Osteocyte (in vitro differentiated cells): ENCODE measurements at places on chromosomes 3 and 15.

DNA sequence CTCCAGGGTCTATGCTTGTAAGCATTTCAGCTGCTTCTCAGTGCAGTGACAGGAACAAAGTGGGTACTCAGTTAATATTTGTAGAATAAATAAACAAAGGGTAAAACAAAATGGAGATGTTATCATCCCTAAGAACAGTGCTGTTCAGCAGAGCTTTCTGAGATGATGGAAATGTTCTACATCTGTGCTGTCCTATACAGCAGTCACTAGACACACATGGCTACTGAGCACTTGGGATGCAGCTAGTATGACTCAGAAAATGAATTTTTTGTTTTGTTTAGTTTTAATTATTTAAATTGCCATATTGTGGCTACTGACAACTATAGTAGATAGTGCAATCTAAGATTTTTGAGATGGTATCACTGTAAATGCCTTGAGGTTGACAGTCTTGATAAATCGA is 283.8 kb upstream of the ADAMTS9 start:
- no peak for DNase-seq
- H3K4me1 ChIP-seq, result no peaks in the 10 kb centered on the region
- H3K4me3 ChIP-seq, result no peak overlapping the region
- no peaks in the 10 kb centered on the region for H3K36me3 ChIP-seq
- H3K27me3 ChIP-seq, result peaks cover 7% of the 10 kb centered on the region

- H3K4me3 ChIP-seq, result no peak overlapping the region
- no peaks in the 10 kb centered on the region for H3K36me3 ChIP-seq
- peaks cover 5% of the 10 kb centered on the region for H3K4me1 ChIP-seq
- DNase-seq, result no peak
Measured at GRCh38 chr15:93359425-93360131, 270.6 kb upstream of the RGMA start.

GRCh38 chr3:9784965-9785364 is 7.3 kb downstream of the TADA3 start:
- H3K27me3 ChIP-seq, result no peaks in the 10 kb centered on the region
- peaks cover 49% of the 10 kb centered on the region for H3K36me3 ChIP-seq
- H3K4me3 ChIP-seq, result no peak overlapping the region
- no peak overlapping the region for H3K27ac ChIP-seq
- no peaks in the 10 kb centered on the region for H3K4me1 ChIP-seq

GRCh38 chr3:196666001-196666867 is 26.7 kb downstream of the NRROS start:
- peaks cover 16% of the 10 kb centered on the region for H3K4me1 ChIP-seq
- no peak overlapping the region for H3K27ac ChIP-seq
- no peaks in the 10 kb centered on the region for H3K36me3 ChIP-seq
- peaks cover 12% of the 10 kb centered on the region for H3K27me3 ChIP-seq

DNA sequence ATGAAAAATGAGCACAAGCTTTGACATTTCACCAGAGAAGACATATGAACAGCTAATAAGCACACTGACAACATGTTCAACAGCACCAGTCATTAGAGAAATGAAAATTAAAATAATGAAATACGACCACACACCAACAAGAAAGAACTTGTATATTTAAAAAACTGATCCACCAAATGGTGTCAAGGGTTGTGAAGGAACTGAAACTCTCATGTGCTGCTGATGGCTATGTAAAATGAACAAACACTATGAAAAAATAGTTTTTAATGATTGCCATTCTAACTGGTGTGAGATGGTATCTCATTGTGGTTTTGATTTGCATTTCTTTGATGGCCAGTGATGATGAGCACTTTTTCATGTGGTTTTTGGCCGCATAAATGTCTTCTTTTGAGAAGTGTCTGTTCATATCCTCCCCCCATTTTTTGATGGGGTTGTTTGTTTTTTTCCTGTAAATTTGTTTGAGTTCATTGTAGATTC is 193.8 kb downstream of the SCAPER start:
- no peaks in the 10 kb centered on the region for H3K27me3 ChIP-seq
- no peak overlapping the region for H3K27ac ChIP-seq
- no peaks in the 10 kb centered on the region for H3K4me1 ChIP-seq
- no peak for DNase-seq
- peaks cover 23% of the 10 kb centered on the region for H3K36me3 ChIP-seq
- H3K4me3 ChIP-seq, result no peak overlapping the region

DNA sequence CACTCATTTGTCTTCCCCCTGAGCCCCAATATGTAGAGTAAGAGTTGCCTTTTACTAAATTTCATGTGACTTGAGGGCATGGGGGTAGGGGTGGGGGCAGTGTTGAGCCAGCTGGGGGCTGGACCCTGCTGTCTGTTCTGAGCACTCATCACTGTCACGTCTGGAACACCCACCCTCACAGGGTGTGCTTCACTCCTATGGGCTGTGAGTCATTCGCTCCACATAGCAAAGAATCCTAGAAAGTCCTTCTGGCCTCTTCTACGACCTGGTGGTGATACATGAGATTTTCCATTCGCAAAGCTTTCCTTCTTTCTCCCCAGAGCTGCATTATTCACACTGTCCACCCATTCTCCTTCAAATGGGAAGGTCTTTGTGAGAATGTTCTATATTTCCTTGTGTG is 43.6 kb upstream of the MGLL start:
- H3K4me1 ChIP-seq, result peaks cover 16% of the 10 kb centered on the region
- no peak for DNase-seq
- peaks cover 2% of the 10 kb centered on the region for H3K36me3 ChIP-seq
- H3K27me3 ChIP-seq, result no peaks in the 10 kb centered on the region
- no peak overlapping the region for H3K4me3 ChIP-seq

DNA sequence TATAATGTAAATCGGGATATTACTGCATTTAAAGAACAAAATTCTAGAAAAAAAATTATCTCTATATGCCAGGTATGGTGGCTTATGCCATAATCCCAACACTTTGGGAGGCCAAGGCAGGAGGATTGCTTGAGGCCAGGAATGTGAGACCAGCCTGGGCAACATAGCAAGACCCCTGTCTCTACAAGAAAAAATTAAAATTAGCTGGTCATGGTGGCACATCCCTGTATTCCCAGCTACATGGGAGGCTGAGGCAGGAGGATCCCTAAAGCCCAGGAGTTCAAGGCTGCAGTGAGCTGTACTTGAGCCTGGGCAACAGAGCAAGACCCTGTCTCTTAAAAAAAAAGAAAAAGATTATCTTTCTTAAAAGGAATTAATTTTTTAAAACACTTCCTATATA is 12.8 kb downstream of the SENP7 start:
- H3K4me1 ChIP-seq, result no peaks in the 10 kb centered on the region
- H3K4me3 ChIP-seq, result no peak overlapping the region
- DNase-seq, result no peak
- H3K36me3 ChIP-seq, result peaks cover 30% of the 10 kb centered on the region
- H3K27ac ChIP-seq, result no peak overlapping the region

GRCh38 chr15:57595011-57595866 is 3.5 kb downstream of the MYZAP start:
- no peaks in the 10 kb centered on the region for H3K36me3 ChIP-seq
- H3K4me1 ChIP-seq, result peaks cover 25% of the 10 kb centered on the region
- no peak overlapping the region for H3K27ac ChIP-seq

- H3K36me3 ChIP-seq, result no peaks in the 10 kb centered on the region
- H3K27me3 ChIP-seq, result no peaks in the 10 kb centered on the region
- H3K27ac ChIP-seq, result no peak overlapping the region
- no peaks in the 10 kb centered on the region for H3K4me1 ChIP-seq
Measured at GRCh38 chr3:7950890-7951289, 550.7 kb upstream of the LMCD1 start.

DNA sequence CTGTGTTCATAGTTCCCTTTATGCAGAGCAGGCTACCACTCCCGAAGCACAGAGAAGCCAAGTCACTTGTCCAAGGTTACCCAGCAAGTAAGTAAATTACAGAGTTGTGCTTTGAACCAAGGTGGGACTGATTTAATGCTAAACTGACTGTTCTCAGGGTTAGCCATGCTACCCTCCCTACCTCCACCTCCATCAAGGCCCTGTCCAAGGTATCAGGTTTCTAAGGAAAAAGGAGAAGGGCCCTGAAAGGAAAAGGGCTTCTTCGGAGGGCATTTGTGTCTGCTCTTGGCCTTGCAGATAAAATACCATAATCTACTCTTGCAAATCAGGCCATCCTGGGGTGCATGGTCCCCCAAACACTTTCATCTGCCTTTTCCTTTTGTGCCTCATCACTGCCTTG is 288.1 kb upstream of the LRRFIP2 start:
- H3K4me3 ChIP-seq, result no peak overlapping the region
- no peaks in the 10 kb centered on the region for H3K4me1 ChIP-seq
- H3K27ac ChIP-seq, result no peak overlapping the region

DNA sequence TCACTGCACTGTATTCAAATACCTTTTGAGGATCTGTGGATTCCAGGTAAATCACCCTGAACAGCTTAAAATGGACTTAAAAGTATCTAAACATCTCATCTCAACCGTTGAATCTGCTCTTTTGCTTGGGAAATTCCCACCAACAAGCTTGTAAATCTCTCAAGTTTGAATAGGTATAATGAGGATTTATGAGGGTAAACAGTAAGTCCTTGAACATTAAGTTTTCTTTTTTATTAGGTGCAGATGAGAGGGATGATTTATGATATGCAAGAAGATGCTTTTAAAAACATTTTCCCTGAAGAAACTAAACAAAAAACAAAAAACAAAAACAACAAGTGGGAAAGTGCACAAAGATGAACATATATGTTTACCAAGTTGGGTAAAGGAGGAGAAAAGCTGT is 290.6 kb downstream of the ROBO1 start:
- H3K27me3 ChIP-seq, result no peaks in the 10 kb centered on the region
- H3K36me3 ChIP-seq, result no peaks in the 10 kb centered on the region
- H3K4me1 ChIP-seq, result no peaks in the 10 kb centered on the region
- DNase-seq, result no peak
- no peak overlapping the region for H3K4me3 ChIP-seq

DNA sequence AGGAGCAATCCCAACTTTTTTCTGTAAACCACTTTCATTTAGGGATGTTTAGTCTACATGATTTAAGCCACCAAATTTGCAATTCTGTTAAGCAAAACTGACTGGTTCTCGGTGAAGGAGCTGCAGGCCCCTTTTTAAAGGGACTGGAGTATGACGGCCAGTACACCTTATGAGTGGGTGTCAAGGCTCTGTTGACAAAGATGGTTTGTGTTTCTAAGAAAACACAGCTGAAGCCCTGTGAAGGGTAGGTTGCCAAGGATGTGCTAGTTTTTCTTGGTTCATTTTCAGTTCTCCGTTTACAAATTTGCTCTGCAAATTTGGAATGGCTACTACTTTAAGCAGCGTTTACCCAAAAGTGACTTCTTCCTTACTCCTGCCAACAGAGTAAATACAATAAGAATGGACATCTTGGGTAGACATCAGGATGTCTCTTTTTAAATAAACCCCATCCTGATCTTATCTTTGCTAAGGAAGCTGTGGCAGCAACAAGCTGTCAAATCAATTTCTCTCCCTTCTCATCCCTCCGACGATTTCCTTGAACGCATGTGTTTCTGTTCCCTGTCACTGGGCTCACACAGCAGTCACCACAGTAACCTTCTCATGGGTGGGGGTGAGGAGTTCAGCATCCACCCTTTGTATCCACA is 58.2 kb upstream of the CMTM8 start:
- no peaks in the 10 kb centered on the region for H3K36me3 ChIP-seq
- H3K4me1 ChIP-seq, result peaks cover 3% of the 10 kb centered on the region
- H3K4me3 ChIP-seq, result no peak overlapping the region
- DNase-seq, result no peak
- H3K27me3 ChIP-seq, result peaks cover 10% of the 10 kb centered on the region
- H3K27ac ChIP-seq, result no peak overlapping the region

GRCh38 chr3:110814170-110815007 is 257.2 kb upstream of the NECTIN3 start:
- no peaks in the 10 kb centered on the region for H3K27me3 ChIP-seq
- no peaks in the 10 kb centered on the region for H3K36me3 ChIP-seq
- H3K27ac ChIP-seq, result peak overlapping the region; percentile 81
- H3K4me3 ChIP-seq, result peak overlapping the region; percentile 31

DNA sequence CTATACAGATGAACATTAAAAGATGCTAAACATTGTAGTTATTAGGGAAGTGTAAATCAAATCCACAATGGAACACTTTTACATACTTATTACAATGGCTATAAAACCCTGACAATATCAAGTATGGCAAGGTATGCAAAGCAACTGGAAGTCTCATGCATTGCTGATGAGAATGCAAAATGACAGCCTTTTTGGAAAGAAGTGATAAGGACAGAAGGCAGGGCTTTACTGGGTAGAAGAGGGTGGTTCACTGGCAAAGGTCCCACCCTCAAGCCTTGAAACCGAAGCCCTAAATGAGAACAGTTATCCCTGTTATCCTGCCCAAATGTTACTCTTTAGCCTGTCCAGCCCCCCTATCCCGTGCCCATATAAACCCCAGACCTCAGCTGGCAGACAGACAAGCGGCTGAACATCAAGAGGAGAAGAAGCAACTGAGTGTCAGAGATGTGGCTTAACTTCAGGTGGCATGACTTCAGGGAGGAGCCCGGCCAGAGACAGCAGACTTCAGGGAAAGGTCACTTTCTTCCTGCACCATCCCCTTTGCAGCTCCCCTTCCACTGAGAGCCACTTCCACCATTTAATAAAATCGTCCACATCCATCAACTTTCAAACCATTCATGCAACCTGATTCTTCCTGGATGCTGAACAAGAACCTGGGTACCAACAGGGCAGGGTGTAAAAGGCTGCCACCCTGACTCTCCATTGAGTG is 732 bp upstream of the GCSAM start:
- no peak overlapping the region for H3K27ac ChIP-seq
- H3K36me3 ChIP-seq, result no peaks in the 10 kb centered on the region
- no peak for DNase-seq
- H3K27me3 ChIP-seq, result peaks cover 21% of the 10 kb centered on the region

DNA sequence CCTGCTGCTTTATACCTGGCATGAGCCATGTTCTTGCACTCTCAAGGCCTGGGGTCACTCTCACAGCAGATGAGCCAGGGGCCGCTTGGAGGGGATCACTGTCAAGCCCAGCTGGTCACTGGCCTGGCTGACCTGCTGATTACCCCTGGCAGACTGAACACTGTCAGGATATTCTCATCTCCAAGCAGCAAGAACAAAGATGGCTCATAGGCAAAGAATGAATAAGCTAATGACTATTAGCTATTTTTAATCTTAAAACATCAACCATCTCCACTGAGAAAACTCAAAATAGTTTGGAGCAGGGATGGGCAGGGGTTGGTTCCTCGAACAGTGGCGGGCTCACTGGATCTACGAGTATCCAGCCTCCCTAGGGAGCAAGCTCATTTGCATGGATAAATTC is 64.4 kb upstream of the ACAN start:
- no peaks in the 10 kb centered on the region for H3K36me3 ChIP-seq
- H3K4me1 ChIP-seq, result peaks cover 3% of the 10 kb centered on the region
- peak; percentile 53 for DNase-seq
- H3K4me3 ChIP-seq, result no peak overlapping the region
- H3K27ac ChIP-seq, result no peak overlapping the region
- peaks cover 6% of the 10 kb centered on the region for H3K27me3 ChIP-seq

DNA sequence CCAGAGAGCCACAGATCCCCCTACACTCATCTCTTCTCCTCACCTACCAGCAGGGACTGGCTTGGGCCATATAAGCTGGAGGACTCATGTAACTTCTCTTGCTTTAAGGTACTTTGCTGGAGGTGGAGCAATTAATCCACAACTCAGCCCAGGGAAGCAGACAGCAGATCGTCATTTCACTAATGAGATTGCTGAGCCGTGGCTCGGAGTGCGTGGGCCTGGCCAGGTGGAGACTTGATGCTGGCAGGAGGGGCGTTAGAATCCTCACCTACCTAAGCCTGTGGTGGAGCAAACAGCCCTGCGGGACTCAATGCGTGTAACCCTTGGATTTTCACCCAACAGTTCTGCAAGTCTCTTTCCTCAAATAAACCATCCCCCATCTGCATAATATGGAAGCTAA is 253.2 kb downstream of the RORA start:
- peaks cover 32% of the 10 kb centered on the region for H3K4me1 ChIP-seq
- DNase-seq, result no peak
- H3K4me3 ChIP-seq, result no peak overlapping the region
- no peaks in the 10 kb centered on the region for H3K27me3 ChIP-seq
- H3K36me3 ChIP-seq, result no peaks in the 10 kb centered on the region

- no peak for DNase-seq
- H3K36me3 ChIP-seq, result no peaks in the 10 kb centered on the region
- H3K27me3 ChIP-seq, result no peaks in the 10 kb centered on the region
Measured at GRCh38 chr3:65484964-65485363, 553.8 kb downstream of the MAGI1 start.
